ENCODE measurements at places on chromosomes 12 and 14. TPM values are rescaled to one million over a fixed set of nuclear protein-coding genes. Genes with fewer than 3 reads are reported as not detected.

The CLEC1B gene
- total RNA-seq: not detected

The NAP1L1 gene
- 785 TPM for total RNA-seq

The GPRC5A gene
- 4.0 TPM for total RNA-seq

The IFT43 gene
- total RNA-seq: 45.1 TPM

The NOP9 gene
- 32.4 TPM for total RNA-seq

The KRT6C gene
- not detected for total RNA-seq

The TSPAN9 gene
- total RNA-seq: 30.9 TPM

The SLC25A21 gene
- total RNA-seq: 3.1 TPM

The DAO gene
- not detected for total RNA-seq

The ZNF10 gene
- total RNA-seq: 24.6 TPM

The STAC3 gene
- total RNA-seq: 6.1 TPM

The TMEM30B gene
- total RNA-seq: 28.1 TPM

The NFKBIA gene
- total RNA-seq: 31.8 TPM

The OR10AD1 gene
- not detected for total RNA-seq

DNA sequence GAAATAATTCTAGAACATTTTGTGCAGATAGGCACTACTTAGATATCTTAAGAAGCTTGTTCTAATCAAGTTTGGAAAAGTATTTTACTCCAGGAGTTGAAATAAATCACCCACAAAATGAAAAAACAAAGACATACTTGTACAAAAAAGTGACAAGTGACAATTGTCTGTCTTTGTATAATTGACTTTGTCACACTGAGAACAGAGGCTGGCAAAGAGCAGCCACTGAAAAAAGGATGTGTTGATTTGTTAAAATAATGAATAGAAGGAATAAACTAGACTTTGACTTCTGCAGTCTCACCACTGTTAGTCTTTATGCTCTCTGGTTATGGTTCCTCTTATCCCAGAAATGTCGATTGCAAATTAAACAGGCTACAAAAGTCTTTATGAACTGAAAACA lies 77.6 kb downstream of the PTPRR start:
- DNase-seq: no peak

DNA sequence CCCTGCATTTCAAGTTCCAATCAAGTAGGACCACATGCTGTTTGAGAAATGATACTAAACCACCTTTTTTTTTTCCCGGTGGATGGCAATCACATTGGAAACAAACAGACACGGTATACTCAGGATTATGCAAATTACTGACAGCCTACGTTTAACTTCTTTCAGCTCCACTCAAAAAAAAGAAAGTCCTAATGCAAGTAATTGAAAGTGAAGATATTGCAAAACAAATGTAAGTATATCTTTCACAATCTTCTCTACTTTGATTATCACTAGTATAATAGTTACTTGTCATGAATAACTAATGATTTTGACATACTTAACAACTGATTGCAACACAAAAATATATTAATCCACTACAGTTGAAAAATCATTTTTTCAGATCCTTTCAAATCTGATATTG lies 2.6 kb upstream of the OSBPL8 start:
- DNase-seq: no peak

DNA sequence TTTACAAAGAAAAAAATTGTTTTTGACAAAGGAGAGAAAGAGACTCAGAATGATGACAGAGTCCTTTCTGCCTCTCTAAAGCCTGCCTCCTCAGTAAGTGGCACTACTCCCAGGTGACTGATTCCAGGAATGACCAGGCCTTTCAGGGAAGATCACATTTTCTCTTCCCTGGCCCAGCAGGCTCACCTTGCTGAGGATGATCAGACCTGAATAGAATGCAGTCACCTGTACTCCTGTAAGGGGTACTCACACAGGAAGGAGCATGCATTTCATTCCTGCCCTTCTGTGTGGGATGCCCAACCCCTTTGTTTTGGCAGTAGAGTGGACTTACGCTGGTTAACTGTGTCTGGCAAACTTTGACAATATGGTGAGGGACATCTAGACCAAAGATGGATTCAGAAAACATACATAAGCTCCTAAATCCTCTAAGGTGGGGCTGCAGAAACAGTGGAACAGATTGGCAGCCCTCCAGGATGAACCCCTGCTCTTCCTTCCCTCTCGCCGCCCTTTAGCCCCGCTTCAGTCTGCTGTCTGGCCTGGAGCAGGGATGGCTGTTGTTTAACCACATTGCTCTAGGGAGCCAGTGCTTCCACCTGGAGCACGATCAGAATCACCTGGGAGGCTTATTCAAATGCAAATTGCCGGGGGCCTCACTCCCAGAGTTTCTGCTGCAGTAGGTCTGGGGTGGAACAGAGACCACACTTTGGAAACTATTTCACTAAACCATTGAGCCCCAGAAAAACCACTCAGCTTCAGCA lies 29.8 kb downstream of the ERG28 start:
- no peak for DNase-seq

GRCh38 chr14:70096866-70097265 lies 91.9 kb downstream of the SLC8A3 start:
- DNase-seq: no peak

- no peak for DNase-seq
These were observed 219.4 kb downstream of the CNTN1 start for GRCh38 chr12:40911676-40912075.

DNA sequence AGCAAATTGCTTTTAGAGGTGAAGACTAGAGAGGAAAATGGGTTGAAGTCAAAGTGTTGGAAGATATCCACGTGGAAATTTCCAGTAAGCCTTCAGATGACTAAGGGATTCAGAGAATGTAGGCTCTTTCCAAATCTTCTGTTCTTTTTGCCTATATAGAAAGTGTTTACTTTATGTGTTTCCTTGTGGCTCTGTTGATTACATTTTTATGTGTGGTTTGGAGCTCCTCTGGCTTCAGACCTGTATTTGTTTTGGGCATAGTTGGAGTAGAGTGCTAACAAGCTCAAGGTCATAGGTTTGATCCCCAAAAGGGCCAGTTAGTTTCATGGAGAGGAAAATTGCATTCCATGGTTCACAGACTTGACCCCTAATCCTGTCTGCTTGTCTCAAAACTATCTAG lies 91.9 kb downstream of the IGF1 start:
- DNase-seq: no peak

DNA sequence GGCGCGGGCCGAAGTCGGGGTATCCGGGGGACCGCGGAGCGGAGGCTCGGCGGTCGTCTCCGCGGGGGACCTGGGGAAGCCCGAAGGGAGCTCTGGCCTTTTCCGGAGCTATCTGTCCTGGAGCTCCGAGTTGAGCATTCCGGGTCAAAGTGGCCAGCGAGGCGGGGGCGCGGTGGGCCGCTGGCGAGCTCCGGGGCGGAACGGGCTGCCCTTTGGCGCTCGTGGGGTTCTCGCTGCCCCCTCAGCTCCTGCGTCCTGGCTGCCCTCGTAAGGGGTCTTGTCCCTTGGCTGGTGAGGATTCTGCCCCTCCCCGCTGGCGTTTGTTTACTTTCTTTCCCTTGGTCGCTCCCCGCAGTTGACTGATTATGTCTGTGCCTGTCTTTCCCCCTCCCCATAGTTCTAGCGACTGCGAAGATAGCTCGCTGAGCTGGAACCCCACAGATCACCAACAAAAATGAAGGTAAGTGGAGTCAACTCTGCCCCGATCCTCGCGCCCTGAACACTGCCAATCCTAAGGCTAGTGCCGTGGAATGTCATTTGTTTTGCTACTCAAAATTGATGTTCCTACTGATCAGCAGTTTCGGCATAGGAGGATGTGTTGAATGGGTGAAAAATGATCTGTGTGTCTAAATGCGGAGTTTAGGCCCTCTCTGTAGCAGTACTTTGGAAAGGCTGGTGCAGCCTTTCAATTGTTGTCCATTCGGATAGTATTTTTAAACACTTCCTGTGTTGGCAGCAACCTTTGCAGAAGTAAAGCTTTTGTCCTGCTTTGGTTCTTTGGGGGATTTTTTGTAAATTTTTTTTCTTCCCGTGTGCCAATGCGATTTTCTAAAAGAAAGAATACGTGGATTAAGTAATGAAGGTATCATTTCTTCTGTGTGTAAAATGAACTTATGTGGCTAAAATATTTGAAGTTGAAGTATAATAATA lies 1.3 kb downstream of the ARID4A start:
- peak; percentile 17 for DNase-seq

GRCh38 chr12:67649570-67650387 lies 1.2 kb downstream of the DYRK2 start:
- DNase-seq: peak; percentile 39

GRCh38 chr12:121916719-121917118 lies 1.7 kb upstream of the CFAP251 start:
- DNase-seq: no peak

- DNase-seq: no peak
These were observed 40.8 kb upstream of the PNMA1 start for GRCh38 chr14:73754911-73755360.

GRCh38 chr14:90698379-90698869 lies 117.8 kb downstream of the TTC7B start:
- no peak for DNase-seq

GRCh38 chr12:73964641-73965040 lies 573.0 kb upstream of the ATXN7L3B start:
- DNase-seq: no peak

DNA sequence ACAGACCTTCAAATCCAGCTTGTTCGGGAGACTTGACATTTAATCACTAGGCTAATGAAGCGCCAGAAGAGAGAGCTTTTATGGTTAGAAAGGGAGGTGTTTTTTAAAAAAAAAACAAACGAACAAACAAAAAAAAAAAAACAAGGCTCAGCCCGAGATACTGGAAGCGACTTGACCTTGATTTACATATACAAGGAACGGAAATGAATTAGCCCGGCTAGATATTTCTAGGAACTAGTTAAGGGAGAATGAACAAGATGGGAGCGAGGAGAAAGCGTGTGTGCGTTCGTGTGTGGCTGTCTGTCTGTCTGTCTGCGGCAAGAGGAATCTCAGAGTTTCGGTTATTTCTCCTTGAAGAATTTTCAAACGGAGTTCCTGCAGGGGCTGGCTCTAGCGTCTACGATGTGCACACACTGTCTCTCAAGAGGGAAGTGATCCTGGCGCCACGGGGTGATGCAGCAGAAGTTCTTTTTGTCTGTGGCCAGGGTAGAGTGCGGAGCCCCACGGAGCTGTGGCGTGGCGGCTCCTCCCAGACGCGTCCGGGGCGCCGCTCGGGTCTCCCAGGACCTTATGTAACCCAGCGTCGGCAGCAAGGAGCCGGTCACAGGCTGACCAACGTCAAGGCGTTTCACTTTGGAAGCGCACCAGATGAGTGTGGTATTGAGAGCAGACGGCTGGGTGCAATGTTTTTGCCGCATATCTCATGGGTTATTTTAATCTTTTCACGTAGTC lies 18.8 kb downstream of the SOCS2 start:
- peak; percentile 23 for DNase-seq

GRCh38 chr12:27077586-27077985 lies 4.8 kb downstream of the C12orf71 start:
- no peak for DNase-seq

DNA sequence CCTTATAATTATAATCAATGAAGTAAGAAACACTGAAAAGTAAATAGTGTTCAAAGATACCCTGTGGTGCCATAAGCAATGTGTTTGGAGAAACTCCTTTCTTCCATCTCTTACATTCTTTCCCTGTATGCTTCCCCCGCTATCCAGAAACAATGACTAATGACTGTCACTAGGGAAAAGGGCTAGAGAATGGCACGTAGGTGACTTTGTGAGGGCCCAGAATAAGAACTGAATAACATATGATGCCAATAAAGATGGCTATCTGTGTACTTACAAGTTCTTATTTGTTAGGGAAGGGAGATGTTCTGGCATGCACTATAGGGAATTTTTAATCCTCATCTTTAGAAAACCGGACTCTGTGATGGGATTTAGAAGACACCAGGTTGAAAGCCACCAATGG lies 4.7 kb upstream of the KRT7 start:
- no peak for DNase-seq

DNA sequence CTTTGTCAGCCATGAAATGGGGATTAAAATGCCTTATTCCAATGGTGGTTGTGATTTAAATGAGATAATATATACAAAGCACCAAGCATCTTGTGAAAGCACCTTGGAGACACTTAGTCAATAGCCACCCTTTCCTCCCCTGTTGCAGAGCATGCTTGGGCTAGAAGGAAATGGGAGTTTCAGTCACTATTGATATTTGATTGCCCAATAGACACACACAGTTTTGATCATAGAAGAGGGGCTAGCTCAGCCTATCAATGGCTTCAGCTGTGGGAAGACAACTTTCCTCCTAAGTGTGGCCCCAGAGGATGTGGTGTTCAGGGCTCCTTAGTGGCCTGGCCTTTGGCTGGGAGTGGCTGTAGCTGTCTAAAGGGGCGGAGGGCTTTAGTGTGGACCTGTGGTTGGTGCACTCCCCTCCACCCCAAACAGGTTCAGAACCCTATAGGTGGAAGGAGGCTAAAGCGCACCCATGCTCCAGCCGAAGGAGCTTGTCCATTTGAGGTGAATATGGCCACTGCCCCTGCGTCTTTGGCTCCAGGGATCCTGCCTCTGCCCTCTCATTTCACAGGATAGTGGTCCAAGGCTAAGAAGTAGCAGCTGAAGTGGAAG lies 132.3 kb downstream of the TMEM30B start:
- no peak for DNase-seq

- DNase-seq: no peak
These were observed 17.7 kb upstream of the C1S start for GRCh38 chr12:7042842-7043241.

- DNase-seq: peak; percentile 78
These were observed 51.4 kb downstream of the A2M start for GRCh38 chr12:9064201-9064814.

- DNase-seq: no peak
These were observed 14.4 kb upstream of the CCER1 start for GRCh38 chr12:90969346-90969745.

GRCh38 chr14:68143341-68143841 lies 323.8 kb downstream of the RAD51B start:
- DNase-seq: no peak

DNA sequence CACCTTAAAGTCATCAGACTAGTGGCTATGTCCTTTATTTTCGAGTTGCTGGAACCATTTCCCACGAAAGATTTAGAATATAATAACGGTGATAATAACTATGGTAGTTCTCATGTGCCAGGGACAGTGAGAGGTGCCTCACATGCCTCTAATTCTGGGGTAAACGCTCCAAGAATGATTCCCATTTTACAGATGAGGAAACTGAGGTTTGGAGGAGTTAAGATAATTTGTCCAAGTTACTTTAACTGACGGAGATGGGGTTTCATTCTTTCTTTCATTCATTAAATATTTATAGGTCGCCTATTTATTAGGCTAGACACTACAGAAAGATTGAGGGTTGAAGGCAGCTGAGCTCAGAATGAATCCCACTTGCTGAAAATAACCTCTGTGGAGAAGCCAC lies 30.7 kb upstream of the FOS start:
- no peak for DNase-seq

- DNase-seq: no peak
These were observed 99.9 kb downstream of the BEGAIN start for GRCh38 chr14:100487304-100487703.

GRCh38 chr14:25010471-25010870 lies 39.5 kb downstream of the STXBP6 start:
- DNase-seq: no peak

GRCh38 chr12:23014749-23015148 lies 389.8 kb downstream of the ETNK1 start:
- no peak for DNase-seq
